ENCODE measurements at places on chromosomes 6 and 20.

DNA sequence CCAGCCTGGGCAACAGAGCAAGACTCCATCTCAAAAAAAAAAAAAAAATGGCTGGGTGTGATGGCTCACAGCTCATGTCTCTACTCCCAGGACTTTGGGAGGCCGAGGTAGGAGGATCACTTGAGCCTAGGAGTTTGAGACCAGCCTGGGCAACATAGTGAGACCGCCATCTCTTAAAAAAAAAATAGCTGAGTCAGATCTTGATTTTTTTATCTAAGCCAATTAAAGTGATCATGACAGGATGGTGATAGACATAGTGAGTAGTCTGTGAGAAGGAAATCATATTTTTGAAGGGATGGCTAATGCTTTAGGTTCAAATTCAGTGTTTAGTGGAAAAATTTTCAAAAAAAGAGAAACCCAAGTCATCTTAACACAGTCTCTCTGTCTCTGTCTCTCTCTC is 114.6 kb upstream of the JARID2 start:
- no peak for DNase-seq

DNA sequence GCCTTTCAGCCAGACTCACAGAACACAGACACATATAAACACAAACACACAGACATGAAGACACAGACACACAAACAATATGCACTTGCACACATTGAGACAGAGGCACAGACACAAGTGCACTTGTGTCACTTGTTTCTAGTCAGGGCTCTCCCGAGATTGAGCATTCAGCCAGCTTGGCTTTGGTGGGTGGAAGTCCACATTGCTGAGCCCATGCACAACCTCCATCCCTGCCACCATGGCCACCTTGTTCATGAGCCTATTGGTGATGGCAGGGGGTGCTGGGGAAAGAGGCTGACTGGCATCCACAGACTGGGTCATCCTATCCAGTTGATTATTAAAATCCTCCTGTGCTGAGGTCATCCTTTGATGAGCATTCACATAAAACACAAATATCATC is 11.5 kb upstream of the CST7 start:
- DNase-seq, result no peak

DNA sequence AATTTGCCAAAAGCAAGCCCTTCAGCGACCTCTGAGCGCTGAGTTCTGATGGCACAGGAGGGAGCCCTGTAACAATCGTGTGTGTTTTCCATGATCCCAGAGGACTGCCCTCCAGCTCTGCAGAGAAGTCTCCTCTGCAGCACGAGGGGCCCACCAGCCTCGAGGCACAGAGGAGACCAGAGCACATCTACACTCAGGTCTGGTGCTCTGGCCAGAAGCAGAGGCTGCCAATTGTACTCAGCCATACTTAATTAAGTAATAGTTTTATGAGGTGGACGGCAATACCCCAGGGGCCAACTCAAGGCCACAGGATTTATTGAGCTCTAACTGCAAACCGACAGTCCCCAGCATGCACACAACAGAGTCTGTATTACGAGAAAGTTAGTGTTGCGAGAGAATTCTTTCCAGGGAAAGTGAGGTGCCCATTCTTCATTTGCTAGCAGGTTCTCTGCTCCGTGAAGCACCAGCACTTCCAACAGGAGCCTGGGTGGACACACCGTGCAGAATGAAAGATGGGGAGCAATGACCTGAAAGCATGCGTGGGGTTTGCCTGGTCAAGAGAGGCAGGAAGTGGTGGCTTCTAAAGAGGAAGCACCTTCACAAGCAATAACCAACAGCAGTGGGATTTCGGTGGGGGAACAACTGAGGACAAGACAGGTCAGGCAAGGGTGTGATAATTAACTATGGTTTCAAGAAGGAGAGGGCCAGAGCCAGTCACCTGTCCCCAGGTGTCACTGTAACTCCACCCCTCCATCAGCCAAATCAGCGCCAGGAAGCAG is 92.8 kb upstream of the FOXC1 start:
- no peak for DNase-seq

- no peak for DNase-seq
Observed at GRCh38 chr6:15796130-15796771, 133.4 kb upstream of the DTNBP1 start.

GRCh38 chr20:49187330-49187850 is 744 bp downstream of the STAU1 start:
- peak; percentile 39 for DNase-seq

DNA sequence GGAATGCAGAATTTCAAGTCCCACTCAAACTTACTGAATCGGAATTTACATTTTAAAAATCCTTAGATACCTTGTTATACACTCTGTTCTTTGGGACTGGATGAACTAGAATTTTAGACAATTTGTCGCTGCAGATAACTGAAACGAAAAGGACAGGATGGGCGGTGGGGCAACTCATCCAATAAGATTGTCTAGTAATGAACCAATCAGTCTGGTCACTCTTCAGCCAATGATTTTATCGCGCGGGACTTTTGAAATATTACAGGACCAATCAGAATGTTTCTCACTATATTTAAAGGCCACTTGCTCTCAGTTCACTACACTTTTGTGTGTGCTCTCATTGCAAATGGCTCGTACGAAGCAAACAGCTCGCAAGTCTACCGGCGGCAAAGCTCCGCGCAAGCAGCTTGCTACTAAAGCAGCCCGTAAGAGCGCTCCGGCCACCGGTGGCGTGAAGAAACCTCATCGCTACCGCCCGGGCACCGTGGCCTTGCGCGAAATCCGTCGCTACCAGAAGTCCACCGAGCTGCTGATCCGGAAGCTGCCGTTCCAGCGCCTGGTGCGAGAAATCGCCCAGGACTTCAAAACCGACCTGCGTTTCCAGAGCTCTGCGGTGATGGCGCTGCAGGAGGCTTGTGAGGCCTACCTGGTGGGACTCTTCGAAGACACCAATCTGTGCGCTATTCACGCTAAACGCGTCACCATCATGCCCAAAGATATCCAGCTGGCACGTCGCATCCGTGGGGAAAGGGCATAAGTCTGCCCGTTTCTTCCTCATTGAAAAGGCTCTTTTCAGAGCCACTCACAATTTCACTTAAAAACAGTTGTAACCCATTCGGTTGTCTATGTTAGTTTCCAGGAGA is 41.9 kb upstream of the HFE start:
- DNase-seq, result peak; percentile 97

DNA sequence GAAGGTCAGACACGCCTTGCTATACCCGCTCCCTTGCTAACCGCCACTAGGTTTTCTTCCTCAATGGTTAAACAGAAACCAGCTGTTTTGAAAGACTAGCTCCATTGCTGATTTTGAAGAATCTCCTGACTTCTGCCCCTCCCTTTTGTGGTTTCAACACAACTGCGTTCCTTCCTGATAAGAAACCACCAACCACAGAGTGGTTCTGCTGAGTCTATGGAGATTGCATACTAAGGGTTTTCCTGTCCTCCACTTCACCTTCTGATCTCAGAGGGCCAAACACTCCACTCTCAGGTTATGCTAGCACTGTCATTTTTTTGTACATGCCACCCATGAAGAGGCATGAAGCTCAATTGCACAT is 207.9 kb downstream of the MYLK4 start:
- DNase-seq, result peak; percentile 85

GRCh38 chr20:35355372-35355771 is 56.4 kb downstream of the UQCC1 start:
- DNase-seq, result no peak

DNA sequence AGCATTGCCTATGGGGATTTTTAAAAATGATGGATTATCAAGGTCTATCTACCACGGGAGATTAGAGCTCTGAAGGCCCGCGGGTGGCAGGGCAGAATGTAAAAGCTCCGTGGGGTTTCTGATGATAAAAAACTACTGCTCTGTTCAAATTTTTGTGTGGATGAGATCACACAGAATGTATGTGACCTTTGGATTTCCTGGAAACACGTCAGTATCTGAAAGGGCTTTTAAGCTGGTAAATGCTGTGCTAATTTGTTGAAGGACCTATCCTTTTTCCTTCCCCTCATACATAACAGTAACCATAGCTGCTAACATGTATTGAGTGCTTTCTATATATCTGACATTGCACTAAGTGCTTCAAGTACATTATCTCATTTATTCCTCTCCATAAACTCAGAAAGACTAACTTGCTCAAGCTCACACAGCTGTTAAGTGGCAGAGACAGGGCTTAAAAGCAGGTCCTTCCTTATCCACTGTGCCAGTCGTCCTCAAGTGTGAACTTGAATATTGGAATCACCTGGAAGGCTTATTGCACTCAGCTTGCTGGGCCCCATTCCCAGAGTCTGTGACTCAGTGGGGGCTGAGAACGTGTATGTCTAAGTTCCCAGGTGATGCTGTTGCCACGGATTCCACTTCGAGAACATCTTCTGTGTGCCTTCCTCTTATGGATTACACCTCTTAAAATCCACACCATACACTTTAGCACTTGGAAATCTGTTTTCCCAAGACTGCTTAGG is 1.9 kb upstream of the TMEM242 start:
- DNase-seq, result peak; percentile 28

GRCh38 chr20:48686238-48687116 is 141.3 kb downstream of the PREX1 start:
- peak; percentile 40 for DNase-seq

GRCh38 chr6:93574299-93574698 is 154.9 kb upstream of the EPHA7 start:
- no peak for DNase-seq

- DNase-seq, result no peak
Observed at GRCh38 chr6:136226674-136227377, 23.3 kb downstream of the MTFR2 start.

GRCh38 chr6:2798586-2799134 is 33.5 kb downstream of the WRNIP1 start:
- DNase-seq, result no peak

DNA sequence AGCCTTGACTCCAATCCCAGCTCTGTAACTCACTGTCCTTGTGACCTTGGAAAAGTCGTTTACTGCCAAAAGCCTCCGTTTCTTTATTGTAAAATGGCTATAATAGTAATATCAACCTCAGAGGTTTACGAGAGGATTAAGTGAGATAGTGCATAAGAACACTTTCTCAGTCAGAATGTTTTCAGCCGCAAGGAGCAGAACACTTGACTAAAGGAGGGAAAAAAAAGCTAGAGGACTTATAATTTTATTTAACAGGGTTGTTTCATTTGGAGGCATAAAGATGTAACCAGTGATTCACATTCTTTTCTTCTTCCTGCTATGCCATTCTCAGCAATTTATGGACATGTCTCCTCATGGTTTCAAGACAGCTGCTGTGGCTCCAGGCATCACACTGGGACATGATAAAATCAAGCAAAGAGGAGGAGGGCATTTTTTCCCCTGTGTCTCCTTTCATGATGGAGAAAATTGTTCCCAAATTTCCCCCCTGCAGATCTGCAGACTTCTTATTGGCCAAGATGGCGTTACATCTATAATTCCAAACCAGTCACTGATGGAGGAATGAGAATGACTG is 143.0 kb upstream of the PTPN1 start:
- DNase-seq, result no peak
